ENCODE measurements at places on chromosomes 6 and 20.
A peak's percentile ranks its signal among the peaks of the same experiment; 100 is the strongest.

DNA sequence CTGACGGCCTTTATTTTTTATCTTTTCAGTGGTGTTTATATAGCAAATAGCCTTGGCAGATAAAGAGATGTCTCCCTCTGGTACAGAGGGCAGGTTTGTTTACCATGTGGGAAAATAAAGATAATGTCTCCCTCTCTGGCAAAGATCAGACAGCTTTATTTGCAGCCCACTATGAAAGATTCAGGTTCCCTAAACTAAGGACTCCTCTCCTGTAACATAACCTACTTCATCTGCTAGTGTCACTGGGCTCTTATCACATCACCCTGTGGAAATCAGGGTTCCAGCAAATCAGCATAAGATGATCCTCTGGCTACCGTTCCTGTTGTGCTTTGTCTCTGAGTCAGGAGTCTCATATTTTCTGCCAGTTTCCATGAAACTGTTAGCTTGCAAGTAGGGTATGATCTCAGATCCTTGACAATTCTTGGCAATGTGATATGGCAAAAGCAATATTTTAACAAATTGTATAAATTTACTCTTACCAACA, 3.1 kb downstream of the FBXL4 start:
- DNase-seq: no peak

GRCh38 chr20:44768256-44768655, 22.6 kb downstream of the KCNK15 start:
- DNase-seq: no peak

- no peak for DNase-seq
These were observed 21.6 kb upstream of the ZNF831 start for GRCh38 chr20:59141818-59142581.

DNA sequence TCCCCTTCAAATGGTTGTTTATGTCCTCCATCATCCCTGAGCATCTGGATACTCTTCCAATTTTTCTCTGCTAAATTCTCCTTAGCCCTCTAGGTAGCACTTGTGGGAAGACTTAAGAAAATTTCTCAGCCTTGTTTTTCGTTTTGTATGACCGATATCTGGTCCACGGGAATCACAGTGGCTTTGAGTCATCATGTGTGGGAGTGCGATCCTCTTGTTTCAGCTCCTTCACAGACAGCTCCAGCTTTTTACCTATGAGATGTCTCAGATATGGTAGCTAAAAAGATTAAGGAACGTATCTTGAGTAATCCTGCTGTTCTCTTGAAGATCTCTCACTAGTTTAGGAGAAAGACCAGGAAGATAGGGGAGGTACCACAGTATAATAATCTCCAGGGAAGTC, 196.1 kb downstream of the GRM1 start:
- no peak for DNase-seq

GRCh38 chr20:35893942-35894341, 60.4 kb downstream of the SCAND1 start:
- no peak for DNase-seq

GRCh38 chr20:62244644-62245108, 6.4 kb downstream of the OSBPL2 start:
- DNase-seq: no peak

GRCh38 chr6:169536446-169537170, 165.2 kb downstream of the WDR27 start:
- DNase-seq: no peak

DNA sequence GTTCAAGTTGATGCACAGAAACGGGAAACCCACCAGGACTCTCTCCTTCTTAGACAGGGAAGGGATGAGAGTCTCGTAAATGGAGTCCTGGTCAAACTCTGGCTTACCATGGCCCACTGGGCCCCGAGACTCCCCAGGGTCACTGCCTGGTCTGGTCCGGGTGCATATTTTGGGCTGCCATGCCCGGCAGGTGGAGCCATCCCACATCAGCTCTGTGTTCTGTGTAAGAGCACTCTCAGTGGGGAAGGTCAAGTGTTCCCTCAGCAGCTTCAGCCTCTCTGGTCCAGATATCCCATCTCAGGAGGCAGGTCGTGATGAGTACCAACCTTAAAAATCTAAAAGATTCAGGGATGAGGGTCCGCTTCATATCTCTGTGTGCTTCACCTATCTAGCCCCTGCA, 138.8 kb downstream of the EDN3 start:
- no peak for DNase-seq

DNA sequence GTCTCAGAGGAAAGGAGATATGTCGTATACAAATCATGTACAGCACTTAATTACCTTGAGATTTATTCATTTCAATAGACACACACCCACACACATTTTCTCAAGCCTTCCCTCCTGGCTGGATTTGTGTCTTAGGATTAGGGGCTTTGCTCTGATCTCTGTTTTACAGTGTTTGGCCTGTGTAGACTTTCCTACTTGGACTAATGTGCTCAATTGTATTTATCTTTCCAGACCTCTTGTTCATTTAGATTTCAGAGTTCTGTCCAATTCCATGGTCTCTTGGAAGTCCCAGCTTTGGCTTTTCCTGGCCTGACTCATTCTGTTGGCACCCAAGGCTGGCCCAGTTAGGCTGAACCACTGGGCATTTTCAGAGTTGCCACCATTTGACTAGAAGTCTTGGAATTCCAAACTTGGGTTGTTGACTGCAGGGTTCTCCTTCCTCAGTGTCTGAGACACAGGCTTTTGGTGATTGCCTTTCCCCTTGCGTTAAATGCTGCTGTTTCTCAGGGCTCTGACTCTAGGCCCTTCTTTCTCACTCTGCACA, 8.9 kb upstream of the RFPL4B start:
- no peak for DNase-seq

DNA sequence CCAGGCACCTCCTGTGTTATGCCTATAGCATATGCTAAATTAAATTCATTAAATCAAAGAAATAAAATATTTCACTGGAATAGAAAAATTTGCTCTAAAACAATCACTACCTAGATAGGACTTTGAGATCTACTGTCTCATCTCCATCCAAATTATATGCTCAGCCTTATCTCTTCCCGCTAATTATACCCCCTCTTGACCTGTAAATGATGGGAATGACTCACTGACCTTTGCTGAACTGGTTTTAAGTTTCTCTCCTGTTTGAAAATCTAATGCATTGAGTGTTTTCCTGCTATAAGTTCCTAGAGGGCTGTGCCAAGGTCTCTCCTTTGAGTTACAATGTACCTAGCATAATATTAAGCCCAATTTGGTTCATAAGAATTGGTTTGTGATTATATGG, 110.1 kb downstream of the BMP2 start:
- DNase-seq: no peak

DNA sequence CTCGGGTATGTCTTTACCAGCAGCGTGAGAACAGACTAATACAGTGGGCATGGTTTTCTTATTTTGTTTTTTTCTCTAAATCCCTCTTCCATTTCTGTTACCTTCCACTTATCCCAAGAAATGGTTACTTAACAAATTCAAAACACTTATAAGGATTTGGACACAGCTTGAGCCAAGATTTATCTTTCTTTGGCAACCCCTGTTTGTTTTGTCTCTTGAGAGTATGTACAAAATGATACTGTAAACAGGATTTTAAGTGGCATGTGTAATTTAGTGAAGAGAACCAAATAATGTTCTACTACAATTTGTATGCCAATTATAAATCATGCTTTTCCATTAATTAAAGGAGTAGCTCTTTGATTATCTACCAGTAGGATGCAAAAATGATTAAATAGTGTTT, 51.4 kb downstream of the PPP1R14C start:
- DNase-seq: no peak

- DNase-seq: no peak
These were observed 102.0 kb downstream of the BTBD3 start for GRCh38 chr20:12019715-12020114.

DNA sequence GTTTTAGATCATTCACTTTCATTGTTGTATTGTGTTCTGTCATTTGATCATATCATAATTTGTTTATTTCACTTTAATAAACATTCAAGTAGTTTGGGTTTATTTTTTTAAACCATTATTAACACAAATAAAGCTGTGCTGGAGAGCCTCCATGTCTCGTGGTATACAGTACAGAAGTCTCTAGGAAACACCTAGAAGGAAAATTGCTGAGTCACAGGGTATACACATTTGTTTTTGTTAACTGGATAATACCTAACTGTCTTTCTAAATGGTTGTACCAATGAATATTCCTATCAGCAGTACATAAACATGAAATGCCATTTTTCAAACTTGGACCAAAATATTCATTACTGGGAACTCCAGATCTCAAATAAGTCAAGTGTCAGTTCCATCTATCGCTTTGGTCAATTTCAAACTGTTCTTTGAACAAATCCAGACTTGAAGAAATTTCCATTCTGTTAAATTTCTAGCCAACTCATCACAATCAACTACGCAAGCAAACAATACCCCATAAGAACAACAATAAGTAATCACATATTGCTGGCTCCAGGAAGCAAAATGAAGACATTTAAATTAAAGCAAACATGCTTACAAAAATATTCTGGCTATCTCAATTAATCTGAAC, 138.1 kb downstream of the ATXN1 start:
- no peak for DNase-seq

- no peak for DNase-seq
These were observed 41.4 kb upstream of the FAM83C start for GRCh38 chr20:35333606-35334005.

- DNase-seq: no peak
These were observed 399.7 kb upstream of the ADGRB3 start for GRCh38 chr6:68235326-68235784.

GRCh38 chr20:50245498-50246366, 55.1 kb downstream of the CEBPB start:
- DNase-seq: no peak

DNA sequence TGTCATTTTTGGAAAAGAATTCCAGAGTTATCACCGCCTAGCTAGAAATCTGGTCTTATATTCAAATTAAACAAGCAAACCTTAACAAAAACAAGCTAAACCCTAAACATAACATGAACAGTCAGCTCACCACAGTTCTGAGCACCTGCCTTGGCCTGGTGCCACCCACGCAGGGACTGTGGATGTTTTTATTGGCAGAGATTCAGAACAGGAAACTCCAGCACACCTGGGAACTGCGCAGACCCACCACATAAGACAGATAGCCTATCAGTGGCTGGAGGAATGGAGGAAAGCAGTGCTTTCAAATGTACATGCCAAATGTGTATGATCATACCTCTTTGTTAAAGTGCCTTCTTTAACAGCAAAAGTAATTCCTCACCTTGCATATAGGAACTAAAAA, 8.9 kb downstream of the SLC16A10 start:
- DNase-seq: peak; percentile 6

DNA sequence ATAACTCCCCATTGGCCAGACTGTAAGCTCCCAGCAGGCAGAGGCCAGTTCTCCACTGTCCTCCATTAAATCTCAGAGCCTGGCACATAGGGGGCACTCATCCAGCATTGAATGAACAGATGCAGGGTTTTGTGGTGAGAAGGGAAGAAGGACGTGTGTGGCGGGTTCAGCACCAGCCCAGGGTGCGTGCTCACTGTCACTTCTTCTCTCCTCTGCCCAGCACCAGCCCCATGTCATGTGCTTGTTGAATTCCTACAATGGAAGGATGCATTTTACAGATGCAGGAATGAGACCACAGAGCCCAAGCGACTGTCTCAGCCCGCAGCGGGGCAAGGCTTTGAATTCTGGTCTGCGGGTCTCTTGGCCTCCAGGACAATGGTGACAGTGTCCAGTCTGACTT, 149.9 kb downstream of the CEBPB start:
- no peak for DNase-seq

DNA sequence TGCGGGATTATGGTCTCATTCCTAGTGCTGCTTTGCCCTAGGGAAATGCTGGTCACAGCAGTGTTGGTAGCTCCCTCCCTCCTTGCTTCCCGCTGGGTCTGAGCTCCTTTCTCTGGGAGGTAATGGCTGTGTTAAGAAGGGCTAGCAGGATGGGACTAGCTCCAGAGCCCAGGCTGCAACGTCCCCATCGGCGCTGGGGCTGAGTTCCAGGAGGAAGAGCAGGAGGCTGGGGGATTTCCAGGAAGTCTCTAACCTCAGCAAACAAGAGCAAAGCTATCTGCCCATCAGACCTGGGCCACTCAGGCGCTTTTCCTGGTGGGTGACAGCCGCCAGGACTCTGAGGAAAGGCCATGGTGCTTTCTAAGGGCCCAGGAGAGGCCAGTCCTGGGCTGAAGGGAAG, 174.2 kb downstream of the DLL1 start:
- DNase-seq: no peak

DNA sequence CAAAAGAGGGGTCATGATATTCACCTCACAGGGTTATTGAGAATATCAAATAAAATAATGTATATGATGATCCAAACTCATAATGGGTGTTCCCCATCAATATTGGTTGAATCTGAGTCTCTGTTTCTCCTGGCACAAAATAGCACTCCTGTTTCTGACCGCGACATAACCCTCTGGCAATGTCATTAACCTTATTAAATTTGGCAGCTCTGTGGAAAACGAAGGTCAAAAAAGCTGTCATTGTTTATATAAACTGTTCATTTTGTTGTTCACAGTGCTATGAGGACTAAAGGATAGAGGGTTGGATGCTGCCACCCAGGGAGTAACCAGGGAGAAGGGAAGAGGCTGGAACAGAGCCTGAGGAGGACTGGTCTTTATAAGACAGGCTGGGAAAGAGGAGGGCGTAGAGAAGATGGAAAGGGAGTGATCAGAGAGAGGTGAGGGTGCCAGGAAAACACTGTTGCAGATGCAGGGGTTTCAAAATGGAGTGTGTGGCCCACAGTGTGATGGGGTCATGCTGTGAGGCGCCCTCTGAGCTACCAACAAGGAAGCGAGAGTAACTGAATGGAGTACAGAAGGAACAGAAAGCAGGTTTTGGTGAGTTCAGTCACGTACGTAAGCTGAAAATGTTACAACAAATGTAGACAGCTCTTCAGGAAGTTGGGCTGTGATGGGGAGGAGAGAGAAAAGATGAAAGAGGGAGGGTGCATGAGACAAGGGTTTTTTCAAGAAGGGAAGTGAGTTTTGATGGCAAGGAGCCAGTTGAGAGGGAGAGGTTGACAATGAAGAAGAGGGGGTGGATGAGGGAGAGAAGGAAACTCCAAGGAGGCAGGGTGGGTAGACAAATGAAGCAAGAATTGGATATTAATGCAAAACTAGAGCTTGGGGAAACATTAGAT, 251.6 kb upstream of the TAB2 start:
- no peak for DNase-seq

GRCh38 chr6:31356216-31356945, 598 bp downstream of the HLA-B start:
- DNase-seq: no peak

DNA sequence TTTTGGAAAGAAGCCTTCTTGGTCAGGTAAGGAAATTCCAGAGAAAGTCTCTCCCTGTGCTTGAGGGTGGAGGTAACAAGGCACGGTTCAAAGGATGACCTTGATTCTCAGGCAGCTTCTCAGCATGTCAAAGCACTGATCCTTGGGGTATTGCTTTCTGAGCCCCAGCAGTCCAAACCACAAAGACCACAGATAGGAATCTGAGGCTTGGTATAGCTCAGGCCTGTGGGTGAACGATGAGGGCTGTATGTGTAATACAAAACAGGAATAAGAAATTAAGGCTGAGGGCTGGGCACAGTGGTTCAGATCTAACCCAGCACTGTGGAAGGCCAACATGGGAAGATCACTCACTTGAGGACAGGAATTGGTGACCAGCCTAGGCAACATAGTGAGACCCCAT, 70.2 kb upstream of the SLC22A1 start:
- DNase-seq: no peak

All from stimulated activated CD8-positive, alpha-beta memory T cell treated with anti-CD3 and anti-CD28 coated beads, Interleukin-2, amount 100 ng/mL, for 1 hour (primary cell).